Left ventricle myocardium inferior (tissue), 1 donor: ENCODE measurements at places on chromosomes 16 and 17. TPM values are rescaled to one million over a fixed set of nuclear protein-coding genes. Genes with fewer than 3 reads are reported as not detected.

GRCh38 chr16:68590201-68590994 lies 51.3 kb downstream of the ZFP90 start:
- peaks cover 4% of the 10 kb centered on the region for H3K27me3 ChIP-seq
- H3K27ac ChIP-seq: no peak overlapping the region
- H3K4me3 ChIP-seq: no peak overlapping the region
- no peaks in the 10 kb centered on the region for H3K36me3 ChIP-seq
- DNase-seq: peak; percentile 16

- no peak overlapping the region for H3K4me3 ChIP-seq
- H3K36me3 ChIP-seq: no peaks in the 10 kb centered on the region
- H3K4me1 ChIP-seq: no peaks in the 10 kb centered on the region
Observed at GRCh38 chr16:72224260-72224768, 52.4 kb upstream of the PMFBP1 start.

GRCh38 chr16:30604316-30604947 lies 5.8 kb downstream of the ZNF689 start:
- DNase-seq: no peak
- H3K4me1 ChIP-seq: peaks cover 33% of the 10 kb centered on the region
- H3K4me3 ChIP-seq: no peak overlapping the region
- H3K36me3 ChIP-seq: peaks cover 50% of the 10 kb centered on the region
- peak overlapping the region; percentile 25 for H3K27ac ChIP-seq

Gene MEIOB
- not detected for total RNA-seq

Gene CLEC3A
- not detected for total RNA-seq

Gene TNFRSF17
- total RNA-seq: not detected
